ENCODE measurements at places on chromosomes 1 and 21.
A peak's percentile ranks its signal among the peaks of the same experiment; 100 is the strongest.

DNA sequence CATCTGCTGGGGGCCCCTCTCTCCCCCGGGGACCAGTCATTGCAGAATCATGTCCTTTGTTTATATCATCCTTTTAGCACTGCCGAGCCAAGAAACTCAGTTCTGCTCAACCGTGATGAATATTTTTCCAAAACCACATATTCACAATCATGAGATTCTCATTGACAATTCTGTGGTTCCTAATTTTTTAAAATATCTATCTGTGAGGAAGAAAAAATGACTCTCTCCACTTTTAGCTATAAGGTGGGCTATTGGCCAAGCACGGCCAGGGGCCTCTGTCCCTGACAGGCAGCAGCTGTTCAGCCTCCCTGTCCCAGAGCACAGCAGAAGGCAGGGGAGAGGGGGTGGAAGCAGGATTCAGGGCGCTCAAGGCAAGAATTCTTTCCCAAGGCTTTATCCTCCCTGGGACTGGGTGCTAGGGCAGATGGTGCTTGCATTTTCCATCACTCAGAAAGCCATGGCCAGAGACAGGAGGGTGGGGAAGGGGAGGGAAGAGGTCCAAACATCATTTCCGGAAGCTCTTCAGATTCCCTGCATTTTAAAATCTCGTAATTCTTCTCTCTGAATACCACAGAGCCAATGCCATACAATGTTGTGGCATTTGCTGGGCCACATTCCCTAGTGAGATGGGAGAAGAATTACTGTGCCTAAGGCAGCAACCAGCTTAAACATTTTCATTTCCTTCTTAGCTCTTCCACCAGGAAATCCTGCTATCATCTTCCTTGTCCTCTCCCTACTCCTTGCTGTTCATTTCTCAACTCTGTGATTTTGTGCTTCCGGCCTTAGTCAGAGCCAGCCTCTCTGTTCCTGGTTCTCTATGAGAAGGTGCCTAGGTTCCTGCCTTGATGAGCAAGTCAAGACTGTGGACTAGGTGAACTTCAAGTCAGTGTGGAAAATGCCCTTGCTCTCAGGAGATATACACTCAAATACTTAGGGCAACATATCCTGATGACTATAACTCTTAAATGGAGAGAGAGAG, 60.3 kb downstream of the KCNJ6 start:
- peak; percentile 89 for DNase-seq

DNA sequence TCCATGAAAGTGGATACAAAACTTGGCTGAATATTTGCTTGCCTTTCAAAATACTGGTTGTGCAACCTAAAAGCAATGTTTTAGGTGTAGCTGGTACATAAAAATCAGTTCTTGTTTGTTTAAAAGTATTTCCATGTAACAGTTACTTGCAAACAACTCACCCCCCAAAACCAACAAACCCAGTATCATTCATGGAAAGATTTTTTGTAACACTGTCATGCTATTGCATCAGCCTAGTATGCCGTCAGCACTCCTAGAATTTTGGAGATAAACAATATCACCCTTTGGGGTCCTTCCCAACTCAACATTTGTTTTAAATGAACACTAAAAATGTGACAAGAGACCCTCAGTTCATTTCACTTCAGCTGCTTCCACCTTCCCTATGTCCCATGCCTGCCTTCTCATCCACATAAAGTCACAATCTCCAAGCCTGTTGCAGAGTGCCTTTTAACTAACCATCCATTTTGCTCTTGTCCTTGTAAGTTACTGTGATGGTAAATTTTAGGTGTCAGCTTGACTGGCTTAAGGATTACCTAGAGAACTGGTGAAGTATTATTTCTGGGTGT, 425.3 kb downstream of the DUSP10 start:
- peak; percentile 55 for DNase-seq

DNA sequence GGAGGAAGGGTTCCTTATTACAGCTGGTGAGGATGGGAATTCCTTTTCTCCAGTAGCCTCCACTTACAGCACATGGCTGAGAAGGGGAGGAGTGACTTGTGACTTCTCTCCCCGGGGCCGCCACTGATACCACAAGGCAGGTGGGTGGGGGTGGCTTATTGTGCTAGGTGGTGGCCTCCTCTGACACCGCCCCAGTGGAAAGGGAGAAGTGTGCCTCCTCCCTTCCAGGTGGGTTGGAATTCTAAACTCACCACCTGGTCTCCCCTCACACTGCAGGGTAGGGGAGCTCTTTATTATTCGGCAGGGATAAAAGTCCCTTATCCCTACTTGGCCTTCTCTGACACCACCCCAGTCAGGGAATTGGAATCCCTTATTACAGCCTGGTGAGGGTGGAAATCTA, 89.5 kb downstream of the CCDC30 start:
- no peak for DNase-seq

GRCh38 chr1:216627252-216627651, 96.0 kb downstream of the ESRRG start:
- no peak for DNase-seq

GRCh38 chr21:22842875-22843274, 1844.7 kb downstream of the NCAM2 start:
- DNase-seq: no peak

GRCh38 chr1:2448098-2448445, 28.0 kb upstream of the PLCH2 start:
- no peak for DNase-seq

DNA sequence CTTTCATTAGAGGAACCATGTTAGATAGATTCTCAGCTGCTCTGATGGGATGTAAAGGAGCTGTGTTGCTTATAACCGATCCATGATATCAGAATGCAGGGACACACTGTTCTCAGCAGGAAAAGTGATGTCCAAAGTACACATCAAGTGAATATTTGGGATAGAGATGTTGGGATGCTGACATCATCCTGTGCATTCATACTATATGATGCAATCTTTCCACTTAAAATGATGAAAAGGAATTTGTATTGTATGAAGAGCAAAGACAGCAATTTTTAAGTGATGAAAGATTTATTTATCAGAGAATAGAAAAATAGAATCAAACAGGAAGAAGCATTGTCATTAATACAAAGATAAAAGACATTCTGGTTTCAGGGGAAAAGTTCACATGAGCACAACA, 110.1 kb downstream of the ERG start:
- peak; percentile 1 for DNase-seq

GRCh38 chr1:29948581-29948980, 712.3 kb downstream of the PTPRU start:
- DNase-seq: no peak

GRCh38 chr1:41072051-41072450, 50.5 kb upstream of the SLFNL1 start:
- peak; percentile 61 for DNase-seq

- no peak for DNase-seq
These were observed 39.0 kb upstream of the DIPK1A start for GRCh38 chr1:93000291-93000690.

DNA sequence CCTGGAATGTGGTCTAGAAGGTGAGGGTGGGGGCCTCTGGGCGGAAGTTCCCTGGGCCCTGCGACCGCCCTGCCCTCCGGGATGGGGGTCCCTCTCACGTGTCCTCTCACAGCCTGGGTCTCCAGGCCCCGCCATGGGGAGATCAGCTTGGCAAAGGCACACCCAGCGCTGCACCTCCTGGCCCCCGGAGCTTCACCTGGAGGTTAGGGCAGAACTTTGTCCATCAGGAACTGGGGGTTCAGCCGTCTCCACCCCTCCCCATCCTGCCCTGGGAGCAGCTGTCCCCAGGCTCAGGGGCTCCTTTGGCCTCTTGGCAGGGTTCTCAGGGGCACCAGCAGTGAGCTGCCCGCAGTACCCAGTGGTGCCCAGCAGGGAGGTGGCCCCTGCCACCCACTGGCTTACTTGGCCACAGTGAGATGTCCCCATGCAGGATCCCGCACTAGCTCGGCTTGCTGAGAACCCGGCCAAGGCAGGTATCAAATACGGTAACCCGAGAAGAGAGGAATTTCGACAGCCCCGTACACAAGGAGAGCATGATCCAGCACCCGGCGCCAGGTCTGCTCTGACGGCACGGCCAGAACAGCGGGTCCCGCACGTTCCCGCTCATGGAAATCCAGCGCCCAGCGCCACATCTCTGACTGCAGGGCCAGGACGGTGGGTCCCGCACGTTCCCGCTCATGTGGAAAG, 36.7 kb downstream of the RRP1 start:
- no peak for DNase-seq

Data from IMR-90 (cell line).